ENCODE measurements at places on chromosomes 4 and X.

DNA sequence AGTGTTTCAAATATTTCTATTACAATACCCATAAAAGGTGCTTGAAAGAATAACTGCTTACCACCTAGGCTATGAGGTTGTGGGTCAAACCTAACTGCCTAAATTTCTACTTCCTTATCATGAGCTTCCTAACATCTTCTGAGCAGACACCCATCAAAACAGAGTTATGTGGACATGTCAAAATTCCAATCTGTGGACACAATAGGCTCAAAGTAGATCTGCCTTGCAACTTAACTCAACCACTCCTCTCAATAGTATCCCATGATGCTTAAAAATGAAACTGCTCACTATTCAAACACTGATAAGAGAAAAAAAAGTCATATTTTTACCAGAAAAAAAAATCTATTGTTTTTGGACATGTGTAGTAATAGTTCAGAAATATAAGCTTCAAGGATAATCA, 462.7 kb downstream of the INPP4B start:
- no peak for DNase-seq

DNA sequence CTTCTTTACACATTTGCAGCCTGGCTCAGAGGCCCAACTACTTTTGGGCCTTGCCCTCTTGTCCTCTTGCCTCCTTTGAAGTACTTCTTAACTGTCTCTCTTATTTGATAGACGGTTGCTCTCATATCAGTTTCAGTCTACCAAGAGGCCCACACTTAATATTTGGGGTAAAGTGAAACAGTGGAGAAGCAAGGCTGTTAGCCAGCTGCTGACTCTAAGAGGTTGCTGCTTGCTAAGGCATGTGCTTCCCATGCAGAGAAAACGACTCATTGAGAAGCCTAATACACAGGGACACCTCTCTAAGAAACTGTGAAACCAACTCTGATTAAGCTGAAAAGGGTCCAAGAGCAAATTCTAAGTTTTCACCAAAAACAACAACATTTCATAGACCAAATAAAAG, 94.6 kb downstream of the PPP3CA start:
- DNase-seq, result no peak

GRCh38 chr4:14726877-14727361, 275.4 kb upstream of the CPEB2 start:
- DNase-seq, result no peak

- peak; percentile 87 for DNase-seq
Measured at GRCh38 chr4:149933883-149934282, 118.2 kb upstream of the IQCM start.

- DNase-seq, result no peak
Measured at GRCh38 chr4:20017070-20017776, 234.5 kb upstream of the SLIT2 start.

GRCh38 chrX:281166-281999, at the start of gene PLCXD1:
Gene PLCXD1 (plus strand): TSS chrX:281381. CDS start chrX:284188, 2,807 bp downstream.
- DNase-seq, result peak; percentile 69

- DNase-seq, result no peak
Measured at GRCh38 chrX:153498453-153498852, 3.7 kb downstream of the BGN start.

- no peak for DNase-seq
Measured at GRCh38 chr4:22634541-22635181, 58.1 kb upstream of the GBA3 start.

All from brain (organoid and tissue), 16 donors.